ENCODE measurements at places on chromosomes 6 and 20.
A peak's percentile ranks its signal among the peaks of the same experiment; 100 is the strongest.

DNA sequence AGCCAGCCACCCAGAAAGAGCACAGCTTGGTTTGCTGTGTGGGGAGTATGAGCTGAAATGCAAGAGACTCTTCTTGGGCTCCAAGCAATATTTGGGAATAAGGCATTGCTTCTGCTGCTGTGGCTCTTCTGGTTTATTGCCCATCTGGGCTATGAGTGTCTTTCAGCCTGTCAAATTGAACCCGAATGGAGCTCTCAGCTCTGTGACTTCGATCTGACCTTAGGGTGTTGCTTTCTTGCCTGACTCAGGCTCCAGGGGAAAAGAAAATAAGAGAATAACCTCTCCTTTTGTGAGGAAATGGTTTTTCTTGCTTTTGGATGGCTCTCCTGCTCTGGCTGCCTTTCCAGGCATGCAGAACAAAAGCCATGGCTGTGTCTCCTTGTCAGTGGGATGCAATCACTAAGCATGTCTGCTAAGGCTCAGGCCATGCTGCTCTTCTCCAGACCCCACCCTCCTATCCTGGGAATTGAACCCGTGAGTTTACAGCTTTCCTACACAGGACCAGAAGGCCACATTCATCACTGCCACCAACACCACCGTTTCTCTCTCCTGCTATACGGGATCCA lies 169.4 kb upstream of the JAG1 start:
- DNase-seq, result no peak

- DNase-seq, result no peak
Observed at GRCh38 chr20:53493311-53493857, 100.3 kb downstream of the ZNF217 start.

- no peak for DNase-seq
Observed at GRCh38 chr6:35076997-35077712, 64.0 kb downstream of the TCP11 start.

- DNase-seq, result peak; percentile 84
Observed at GRCh38 chr6:154474648-154475428, 35.6 kb downstream of the CNKSR3 start.

- no peak for DNase-seq
Observed at GRCh38 chr6:118574051-118574865, 26.2 kb downstream of the PLN start.

GRCh38 chr20:39294137-39294725 lies 332.1 kb downstream of the DHX35 start:
- no peak for DNase-seq

- DNase-seq, result no peak
Observed at GRCh38 chr6:147621263-147621662, 112.8 kb downstream of the SAMD5 start.

GRCh38 chr6:165985281-165985805 lies 182.3 kb downstream of the TBXT start:
- no peak for DNase-seq

- DNase-seq, result no peak
Observed at GRCh38 chr6:111942561-111942960, 69.3 kb upstream of the FYN start.

GRCh38 chr6:35508027-35508426 lies 4.7 kb downstream of the TULP1 start:
- no peak for DNase-seq

- DNase-seq, result peak; percentile 6
Observed at GRCh38 chr6:118146584-118146983, 239.5 kb downstream of the SLC35F1 start.

DNA sequence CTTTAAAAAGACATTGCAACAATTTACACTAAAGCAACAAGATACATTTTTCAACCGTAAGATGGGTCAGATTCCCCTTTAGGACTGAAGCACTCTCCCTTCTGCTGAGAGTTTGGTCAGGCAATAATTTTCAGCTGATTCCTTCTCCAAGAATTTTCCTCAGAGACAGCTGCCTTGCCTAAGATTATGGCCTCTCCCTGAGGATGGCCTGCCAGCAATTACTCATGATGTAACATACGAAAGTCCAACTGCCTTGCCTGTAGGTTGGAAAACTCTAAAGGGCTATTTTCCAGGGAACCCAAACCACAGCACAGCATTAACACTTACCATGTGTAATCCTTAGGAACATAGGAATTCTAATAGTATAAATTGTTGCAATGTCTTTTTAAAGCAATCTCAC lies 229.1 kb upstream of the FLRT3 start:
- DNase-seq, result no peak

DNA sequence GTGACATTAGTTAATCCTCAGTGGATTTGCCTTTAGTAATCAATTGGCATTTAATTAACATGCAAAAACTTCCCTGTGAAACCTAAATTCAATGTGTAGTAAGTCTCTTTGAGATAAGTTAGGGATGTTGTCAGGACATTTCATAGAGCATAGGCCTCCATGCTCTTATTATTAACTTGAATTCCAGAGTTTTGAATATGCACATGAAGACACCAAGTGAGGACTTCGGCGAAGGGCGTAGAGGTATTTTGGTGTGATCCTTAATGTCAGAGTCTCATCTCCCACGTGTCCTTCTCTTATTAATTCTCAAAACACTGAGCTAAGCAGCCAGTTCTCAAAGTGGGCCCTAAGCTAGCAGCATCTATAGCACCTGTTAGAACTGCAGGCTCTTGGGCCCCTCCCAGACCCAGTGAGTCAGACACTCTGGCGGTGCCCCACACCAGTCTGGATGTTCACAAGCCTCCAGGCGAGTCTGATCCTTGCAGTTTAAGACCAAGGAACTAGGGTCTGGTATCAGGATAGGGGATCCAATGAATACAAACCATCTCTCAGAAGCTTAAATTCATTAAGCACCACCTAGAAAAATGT lies 292.1 kb downstream of the QKI start:
- no peak for DNase-seq

- no peak for DNase-seq
Observed at GRCh38 chr20:41139227-41140093, 2.1 kb downstream of the PLCG1 start.

DNA sequence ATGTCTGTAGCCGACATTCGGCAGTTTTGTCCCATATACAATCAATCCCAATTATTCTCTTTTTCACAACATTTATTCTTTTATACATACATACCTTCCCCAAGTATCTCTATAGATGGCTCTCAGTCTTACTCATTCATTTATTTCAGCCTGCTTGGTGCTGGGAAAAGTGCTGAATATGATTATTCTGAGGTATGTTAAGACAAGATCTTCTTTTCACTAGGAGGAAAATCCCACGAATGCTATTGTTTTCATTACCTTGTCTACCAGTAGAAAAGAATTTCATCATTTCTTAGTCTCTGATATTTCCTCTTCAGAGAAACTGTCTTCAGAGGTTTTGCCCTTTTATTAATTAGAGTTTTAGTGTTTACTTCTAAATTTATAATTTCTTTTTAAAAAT lies 13.7 kb upstream of the BPIFA3 start:
- no peak for DNase-seq

GRCh38 chr6:137219664-137220252 lies 573 bp upstream of the IFNGR1 start:
- DNase-seq, result no peak

GRCh38 chr6:33613146-33613794 lies 7.9 kb upstream of the ITPR3 start:
- no peak for DNase-seq

GRCh38 chr6:45830441-45831139 lies 185.1 kb downstream of the CLIC5 start:
- peak; percentile 69 for DNase-seq
